ENCODE measurements at places on chromosomes 2 and 18.

DNA sequence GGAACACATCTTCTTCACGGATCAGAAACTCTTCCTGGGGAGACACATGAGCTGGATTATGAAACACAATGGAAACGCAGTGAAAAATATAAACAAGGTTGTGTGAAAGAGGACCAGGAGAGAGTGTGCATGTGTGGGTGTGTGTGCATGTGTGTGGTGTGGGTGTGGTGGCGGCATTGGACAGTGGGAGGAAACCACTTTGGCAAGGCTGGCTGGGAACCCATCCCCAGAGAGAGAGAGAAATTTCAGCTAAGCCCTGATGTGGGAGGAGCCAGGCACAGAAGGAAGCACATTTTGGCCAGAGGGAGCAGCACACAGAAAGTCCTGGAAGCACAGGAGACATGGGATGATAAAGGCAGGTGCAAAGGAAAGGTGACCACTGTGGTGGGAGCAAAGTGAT is 147.6 kb upstream of the COPS8 start:
- no peak for DNase-seq

DNA sequence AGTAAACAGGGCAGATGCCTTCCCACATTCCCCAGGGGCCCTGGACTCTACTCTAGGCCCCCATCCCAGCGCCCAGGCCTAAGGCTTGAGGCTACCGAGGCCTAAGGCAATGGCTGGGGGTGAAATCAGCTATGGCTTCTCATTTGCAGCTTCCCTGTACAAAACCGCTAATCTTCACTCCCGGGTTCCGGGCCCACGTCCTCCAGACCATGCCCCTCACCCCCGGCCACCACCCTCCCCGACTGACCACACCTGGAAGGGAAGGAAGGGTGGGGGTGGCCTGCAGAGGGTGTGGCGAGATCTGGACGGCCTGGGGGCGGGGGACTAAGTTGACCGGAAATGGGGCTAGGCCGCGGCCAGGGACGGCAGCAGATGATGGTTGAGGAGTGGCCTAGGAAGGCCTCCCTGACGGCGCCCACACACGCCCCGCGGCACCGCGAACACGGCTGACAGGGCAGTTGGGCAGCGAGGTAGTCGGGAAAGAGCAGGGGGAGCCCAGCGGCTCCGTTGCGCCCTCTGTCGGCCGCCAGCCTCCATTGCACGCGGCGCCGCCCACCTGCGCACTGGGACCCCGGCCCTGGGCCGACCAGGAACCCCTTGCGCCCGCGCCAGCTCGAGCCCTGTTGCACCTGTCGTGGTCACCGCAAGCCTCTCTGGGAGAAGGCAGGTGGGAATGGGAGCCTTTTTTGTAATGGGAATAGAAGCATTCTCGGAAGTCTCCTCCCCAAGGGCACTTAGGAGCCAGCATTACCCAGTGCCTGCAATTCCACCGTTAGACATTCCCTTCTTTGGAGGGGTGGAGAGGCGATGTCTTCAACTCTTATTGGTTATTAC is 117.1 kb upstream of the STPG4 start:
- DNase-seq, result peak; percentile 84

DNA sequence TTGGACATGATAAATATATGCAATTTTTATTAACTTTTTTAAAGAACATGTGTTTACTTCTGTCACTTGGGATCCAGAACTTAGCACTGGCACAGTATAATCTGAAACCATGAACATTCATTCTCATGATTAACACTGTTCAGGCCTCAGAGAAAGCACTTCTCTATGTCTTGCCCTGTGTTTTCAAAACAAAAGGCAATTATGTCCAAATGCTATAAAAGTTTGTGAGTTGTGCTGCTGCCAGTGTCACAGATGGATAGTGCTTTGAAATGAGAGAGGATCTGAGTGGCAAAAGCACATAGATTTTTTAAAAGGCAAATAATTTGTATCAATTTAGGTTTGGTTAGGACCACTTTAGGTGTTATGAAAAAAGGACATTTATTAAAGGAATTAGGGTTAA is 470.5 kb upstream of the FAM98A start:
- no peak for DNase-seq

- DNase-seq, result no peak
Measured at GRCh38 chr2:23485261-23485660, 100.3 kb downstream of the KLHL29 start.

DNA sequence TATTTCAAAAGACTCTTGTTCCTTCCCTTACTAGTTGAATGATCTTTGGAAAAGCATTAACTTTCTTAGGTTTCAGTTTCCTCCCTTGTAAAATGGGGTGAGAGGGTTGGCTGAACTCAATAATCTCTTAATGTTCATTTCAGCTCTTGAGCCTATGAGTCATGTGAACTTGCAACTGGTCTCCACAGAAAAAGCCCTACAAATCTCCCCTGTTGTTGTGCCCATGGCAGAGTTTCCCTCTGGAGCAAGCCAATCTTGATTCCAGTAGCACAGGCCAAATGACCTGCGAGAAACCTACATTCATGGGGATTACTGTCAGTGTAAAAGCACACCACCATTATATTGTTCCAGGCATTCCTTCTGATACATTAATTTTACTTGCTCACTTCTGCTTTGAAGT is 388.9 kb downstream of the ALK start:
- no peak for DNase-seq

DNA sequence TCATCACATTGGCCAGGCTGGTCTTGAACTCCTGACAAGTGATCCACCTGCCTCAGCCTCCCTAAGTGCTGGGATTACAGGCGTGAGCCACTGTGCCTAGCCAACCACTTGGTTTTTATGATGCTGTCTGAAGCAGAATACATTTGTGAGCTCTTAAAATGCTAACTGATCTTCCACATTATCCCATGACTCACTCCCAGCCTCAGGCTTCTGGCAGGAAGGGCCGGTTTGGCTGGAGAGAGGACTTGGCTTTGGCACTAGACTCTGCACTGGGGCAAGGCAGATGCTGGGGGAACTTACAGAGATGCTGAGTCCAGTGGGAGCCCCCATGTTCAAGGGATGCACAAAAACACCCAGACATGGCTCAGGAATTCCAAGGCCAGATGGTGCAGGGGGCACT is 40.5 kb upstream of the SH3BP4 start:
- no peak for DNase-seq

- no peak for DNase-seq
Measured at GRCh38 chr2:189514104-189514503, 66.5 kb downstream of the SLC40A1 start.

GRCh38 chr18:56510108-56510507 is 128.3 kb downstream of the TXNL1 start:
- no peak for DNase-seq
